OCI-LY7 (cell line): ENCODE measurements at places on chromosomes 7 and 10. TPM values are rescaled to one million over a fixed set of nuclear protein-coding genes. Genes with fewer than 3 reads are reported as not detected.

The EBLN1 gene
- total RNA-seq, result not detected in 2 replicates

GRCh38 chr10:34918060-34918775 lies 103.1 kb upstream of the PARD3 start:
- no peak for DNase-seq

The EFCAB10 gene
- total RNA-seq, result not detected in 2 replicates

- no peak for DNase-seq
These were observed 718 bp upstream of the STEAP4 start for GRCh38 chr7:88307412-88307811.

The ASB10 gene
- total RNA-seq, result not detected in 2 replicates

GRCh38 chr7:156473476-156474240 lies 166.9 kb upstream of the RNF32 start:
- peak; percentile 42 for DNase-seq

- no peak for DNase-seq
These were observed 13.1 kb downstream of the WIPI2 start for GRCh38 chr7:5203183-5203537.

- DNase-seq, result no peak
These were observed 293.6 kb downstream of the CSTF2T start for GRCh38 chr10:51405580-51406351.

The ADAM12 gene
- total RNA-seq, result not detected in 2 replicates

The KCNH2 gene
- 5.8 and 6.2 TPM in 2 replicates for total RNA-seq

DNA sequence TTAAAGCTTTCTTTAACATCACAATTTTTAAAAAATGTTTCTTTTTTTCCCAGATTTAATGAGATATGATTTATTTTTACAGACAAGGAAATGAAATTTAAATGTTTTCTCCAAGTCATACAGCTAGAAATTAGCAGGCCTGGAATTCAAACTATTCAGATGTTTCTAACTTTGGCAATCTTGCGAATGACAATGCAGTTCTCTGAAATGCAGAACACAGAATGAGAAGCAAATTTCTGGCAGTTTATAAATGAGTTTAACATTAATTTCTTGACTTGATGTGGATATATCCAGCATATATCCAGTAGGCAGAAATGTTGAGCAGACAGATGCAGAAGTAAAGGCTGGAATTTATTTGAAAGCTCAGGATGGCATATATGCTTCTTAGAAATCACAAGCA lies 227.5 kb downstream of the THSD7A start:
- no peak for DNase-seq

The LIPM gene
- total RNA-seq, result not detected in 2 replicates

The KCNIP2 gene
- total RNA-seq, result 2.8 and 4.3 TPM in 2 replicates

The IL2RA gene
- total RNA-seq, result 22.3 and 27.5 TPM in 2 replicates

The C10orf95 gene
- 0.50 and 0.67 TPM in 2 replicates for total RNA-seq

GRCh38 chr7:94655848-94656657 lies at the start of gene SGCE:
Gene SGCE, minus strand, starts transcription at chr7:94656133. Its CDS starts 35 bp downstream, at chr7:94656098.
- DNase-seq, result peak; percentile 79
